ENCODE measurements at places on chromosomes 11 and 22.

DNA sequence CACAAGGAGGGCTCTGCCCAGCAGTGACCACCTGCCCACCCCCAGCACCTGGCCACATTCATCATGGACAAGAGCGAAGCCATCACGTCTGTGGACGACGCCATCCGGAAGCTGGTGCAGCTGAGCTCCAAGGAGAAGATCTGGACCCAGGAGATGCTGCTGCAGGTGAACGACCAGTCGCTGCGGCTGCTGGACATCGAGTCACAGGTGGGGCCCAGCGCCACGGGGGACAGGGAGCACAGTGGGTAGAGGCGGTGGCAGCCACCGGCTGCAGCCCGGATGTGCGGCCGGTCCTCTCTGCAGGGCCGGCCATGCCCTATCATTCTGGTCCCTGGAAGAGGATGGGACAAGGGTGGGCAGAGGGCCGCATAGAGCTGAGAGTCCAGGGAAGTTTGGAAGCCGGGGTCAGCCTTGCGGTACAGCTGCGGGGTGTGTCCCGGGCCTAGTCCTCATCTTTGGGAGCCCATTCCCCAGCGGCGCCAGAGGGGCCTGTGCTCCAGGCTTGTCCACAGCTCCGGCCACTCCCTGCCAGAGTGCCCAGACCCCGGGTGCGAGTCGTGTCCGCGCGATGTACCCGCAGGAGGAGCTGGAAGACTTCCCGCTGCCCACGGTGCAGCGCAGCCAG is 14.1 kb downstream of the EPS8L2 start:
- no peak for DNase-seq

DNA sequence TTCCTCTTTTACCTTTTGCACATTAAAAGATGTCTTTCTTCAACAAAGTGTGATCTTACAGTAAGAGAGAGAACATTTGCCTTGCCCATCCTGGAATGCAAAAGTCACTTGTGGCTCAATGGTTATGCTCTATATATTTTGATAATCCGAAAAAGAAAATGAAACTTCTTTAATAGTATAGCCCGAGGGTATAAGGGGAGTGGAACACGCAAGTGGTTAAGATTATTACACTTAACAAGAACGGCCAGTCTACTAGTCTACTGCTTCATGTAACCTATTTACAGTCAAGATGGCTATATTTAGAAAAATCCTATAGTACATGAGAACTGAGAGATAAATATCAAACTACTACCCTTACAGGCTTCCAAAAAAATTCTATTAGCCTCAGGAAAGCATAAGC is 86.1 kb downstream of the CADM1 start:
- no peak for DNase-seq

- DNase-seq = no peak
Measured at GRCh38 chr11:68140496-68141245, 19.5 kb upstream of the CHKA start.

DNA sequence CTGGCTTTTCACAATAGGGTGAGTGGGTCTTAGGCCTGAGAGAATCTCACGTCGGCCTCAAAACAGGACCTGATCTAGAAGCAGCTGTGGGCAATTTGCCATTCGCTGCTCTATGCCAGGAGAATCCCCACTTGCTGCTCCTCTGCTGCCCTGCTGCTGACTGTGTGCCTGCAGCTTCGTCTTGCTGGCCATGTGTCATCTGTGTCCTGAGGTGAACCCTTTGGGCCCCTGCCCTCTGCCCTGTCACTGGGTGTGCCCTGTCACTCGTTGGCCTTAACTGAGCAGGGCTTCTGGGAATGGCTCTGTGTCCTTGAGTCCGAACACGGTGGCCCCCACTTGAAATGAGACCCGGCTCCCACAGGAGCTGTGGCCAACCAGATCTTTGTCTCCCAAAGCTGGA is 6.2 kb downstream of the NAA40 start:
- DNase-seq = no peak

DNA sequence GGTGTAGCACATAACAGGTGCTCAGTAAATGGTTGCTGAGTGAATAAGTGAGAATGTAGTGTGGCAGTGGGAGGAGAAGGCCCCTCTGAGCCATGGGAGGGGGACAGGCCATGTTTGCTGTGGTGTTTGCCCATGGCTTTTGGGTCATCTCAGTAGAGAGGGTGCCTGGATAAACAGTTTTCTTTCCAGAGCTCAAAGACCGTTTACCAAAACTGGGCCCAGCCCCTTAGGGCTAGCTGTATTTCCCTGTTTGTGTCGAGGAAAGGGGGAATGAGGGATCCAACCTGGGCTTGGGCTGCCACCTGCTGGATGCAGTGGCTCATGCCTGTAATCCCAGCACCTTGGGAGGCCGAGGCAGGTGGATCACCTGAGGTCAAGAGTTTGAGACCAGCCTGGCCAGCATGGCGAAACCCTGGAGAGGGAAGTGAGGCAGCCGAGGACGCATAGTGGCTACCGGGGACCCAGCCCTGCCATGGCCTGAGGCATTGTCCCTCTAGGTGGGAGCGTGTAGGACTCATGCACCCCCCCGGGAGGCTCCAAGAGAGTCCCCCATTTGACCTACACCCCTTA is 8.7 kb upstream of the LTO1 start:
- DNase-seq = peak; percentile 58

- no peak for DNase-seq
Measured at GRCh38 chr11:70610566-70611565, 212.5 kb downstream of the CTTN start.

GRCh38 chr11:83092488-83093384 is 21.0 kb upstream of the RAB30 start:
- DNase-seq = peak; percentile 100

DNA sequence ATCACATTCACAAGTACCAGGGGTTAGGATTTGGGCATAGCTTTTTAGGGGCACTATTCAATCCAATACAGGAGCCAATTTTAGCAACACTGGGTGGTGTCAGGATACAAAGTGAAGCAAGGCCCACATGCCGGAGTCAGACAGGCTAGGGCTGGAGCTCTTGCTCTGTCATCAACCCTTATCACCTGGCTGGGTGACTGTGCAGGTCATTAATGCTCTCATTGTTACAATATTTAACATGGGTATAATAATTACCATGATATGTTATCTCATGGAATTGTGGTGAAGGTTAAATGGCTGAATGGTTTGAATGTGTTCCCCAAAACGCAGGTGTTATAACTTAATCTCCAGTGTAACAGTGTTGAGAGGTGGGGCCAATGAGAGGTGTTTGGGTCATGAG is 143.3 kb upstream of the THY1 start:
- no peak for DNase-seq

DNA sequence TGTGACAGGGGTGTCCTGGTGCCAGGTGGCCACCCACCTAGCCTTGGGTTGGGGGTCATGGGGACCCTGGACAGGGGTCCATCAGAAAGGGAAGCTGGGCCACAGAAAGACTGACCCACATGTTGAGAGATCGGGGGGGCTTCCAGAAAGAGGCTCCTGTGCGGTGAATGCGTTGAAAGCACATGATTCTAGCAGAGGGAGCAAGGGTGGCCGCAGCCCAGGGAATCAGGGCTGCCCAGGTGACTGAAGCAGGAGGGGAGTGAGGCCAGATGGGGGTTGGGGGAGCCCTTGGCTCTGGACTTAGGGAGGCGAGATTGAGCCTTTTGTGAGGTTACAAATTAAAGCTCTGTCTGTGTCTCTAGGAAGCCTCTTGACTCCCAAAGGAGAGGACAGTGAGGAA is 80.7 kb downstream of the MORC2 start:
- no peak for DNase-seq

- peak; percentile 15 for DNase-seq
Measured at GRCh38 chr11:31814176-31814868, 3.2 kb upstream of the PAX6 start.

DNA sequence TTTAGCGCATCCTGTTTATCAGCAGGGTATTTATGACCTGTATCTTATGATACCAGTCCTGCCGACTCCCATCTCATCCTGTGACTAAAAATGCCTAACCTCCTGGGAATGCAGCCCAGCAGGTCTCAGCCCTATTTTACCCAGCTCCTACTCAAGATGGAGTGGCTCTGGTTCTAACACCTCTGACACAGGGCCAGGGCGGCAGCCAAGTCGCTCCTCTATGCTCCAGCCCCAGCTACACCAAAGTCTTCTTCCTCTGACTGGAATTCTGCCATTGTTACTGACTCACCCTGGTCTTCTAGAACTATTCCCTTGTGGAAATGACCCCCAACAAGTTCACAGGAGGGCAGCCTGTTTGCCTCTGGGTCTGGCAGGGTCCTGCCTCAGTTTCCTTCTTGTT is 7.9 kb upstream of the C1QTNF6 start:
- no peak for DNase-seq

DNA sequence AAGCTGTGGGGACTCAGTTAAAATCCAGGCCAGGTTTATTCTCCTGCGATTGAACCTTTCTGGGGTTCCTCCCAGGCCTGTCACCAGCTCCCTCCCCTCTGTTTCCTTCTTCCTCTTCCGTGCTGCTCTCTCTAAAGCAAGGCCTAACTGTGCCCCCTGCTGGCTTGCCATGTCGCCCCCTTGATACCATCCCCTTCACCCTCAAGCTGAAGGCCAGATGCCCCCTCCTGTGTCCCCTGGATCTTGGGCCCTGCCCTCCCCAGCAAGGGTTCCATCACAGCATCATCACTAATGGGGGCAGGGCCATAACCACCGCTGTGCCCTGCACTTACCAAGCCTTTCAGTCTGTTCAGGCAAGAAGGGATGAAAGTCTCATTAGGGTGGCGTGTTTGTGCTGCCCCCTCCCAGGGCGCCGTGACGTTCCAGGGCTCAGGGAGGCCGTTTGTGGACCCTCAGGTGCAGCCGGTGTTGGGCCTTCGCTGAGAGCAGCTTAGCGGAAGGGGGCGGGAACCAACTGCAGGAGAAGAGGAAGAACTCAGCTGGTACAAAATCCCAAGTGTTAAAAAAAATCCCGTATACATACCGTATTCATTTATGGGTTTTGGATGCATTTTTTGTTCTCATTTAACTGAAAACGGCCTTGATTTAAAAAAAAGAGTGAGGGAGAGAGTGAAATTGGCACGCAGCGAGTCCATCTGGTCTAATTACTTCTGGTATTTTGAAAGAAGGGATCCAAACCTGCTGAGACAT is 69.9 kb downstream of the MPPED1 start:
- peak; percentile 21 for DNase-seq

DNA sequence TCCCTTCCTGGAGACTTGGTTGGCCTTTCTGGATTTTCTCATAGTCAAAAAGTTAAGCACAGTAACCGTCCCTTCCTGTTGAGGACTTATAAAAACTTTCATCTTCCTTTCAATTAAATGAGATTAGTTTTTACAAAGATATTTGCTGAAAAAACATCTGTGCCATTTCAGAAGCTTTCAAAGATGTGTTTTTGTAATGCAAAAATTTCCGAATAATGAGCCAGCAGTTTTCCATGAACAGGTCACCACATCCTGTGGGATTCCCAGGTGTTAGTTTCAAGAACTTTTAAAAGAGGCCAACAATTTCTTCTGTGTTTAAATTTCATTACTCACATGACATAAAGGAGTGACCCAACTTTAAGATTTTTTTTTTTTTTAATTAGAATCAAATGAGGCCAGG is 18.0 kb downstream of the NUP50 start:
- no peak for DNase-seq

- peak; percentile 36 for DNase-seq
Measured at GRCh38 chr22:39928536-39929520, 27.9 kb downstream of the GRAP2 start.

- DNase-seq = no peak
Measured at GRCh38 chr22:38618258-38618657, 37.9 kb downstream of the FAM227A start.

DNA sequence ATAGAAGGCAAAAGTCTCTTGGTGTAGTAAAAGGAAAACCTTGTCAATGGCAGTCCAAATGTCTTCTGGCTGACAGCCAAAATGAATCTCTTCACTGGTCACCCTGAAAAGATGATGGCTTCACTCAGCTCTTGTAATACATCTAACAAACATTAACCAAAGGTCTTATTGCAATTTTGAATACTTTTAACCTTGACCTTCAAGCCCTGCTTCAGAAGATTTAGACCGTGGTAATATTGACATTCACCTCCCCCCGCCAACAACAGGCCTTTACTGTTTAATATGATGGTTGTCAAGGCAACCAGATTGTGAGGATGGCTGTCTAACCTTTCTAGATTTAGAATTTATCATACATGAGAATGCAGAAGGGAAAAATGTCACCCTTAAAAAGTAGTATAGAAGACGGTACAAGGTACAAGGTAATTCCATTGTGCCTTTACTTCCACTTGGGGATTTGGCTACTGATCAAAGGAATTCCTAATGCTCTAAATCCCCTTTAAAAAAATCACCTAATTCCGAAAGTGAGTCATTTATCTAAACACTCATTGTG is 342.3 kb downstream of the LARGE1 start:
- DNase-seq = peak; percentile 71

GRCh38 chr11:31875866-31876560 is 64.9 kb upstream of the PAX6 start:
- DNase-seq = no peak

GRCh38 chr11:45213316-45213665 is 66.9 kb downstream of the PRDM11 start:
- DNase-seq = no peak

DNA sequence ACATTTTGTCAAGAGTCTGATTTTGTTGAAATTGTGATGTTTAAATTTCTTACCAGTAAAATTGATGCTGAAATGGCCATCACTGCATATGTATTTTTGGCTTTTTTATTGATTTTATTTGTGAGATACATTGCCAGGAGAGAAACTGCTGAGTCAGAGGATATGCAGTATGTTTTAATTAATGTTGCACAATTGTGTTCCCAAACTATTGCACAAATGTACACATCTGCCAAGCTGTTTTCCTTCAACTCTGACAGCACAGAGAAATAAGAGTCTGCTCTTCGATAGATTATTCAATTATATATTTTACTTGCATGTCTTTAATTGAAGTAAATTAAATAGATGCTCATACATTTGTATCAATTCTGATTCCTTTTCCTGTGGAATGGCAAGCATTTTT is 640.2 kb upstream of the LUZP2 start:
- DNase-seq = no peak

DNA sequence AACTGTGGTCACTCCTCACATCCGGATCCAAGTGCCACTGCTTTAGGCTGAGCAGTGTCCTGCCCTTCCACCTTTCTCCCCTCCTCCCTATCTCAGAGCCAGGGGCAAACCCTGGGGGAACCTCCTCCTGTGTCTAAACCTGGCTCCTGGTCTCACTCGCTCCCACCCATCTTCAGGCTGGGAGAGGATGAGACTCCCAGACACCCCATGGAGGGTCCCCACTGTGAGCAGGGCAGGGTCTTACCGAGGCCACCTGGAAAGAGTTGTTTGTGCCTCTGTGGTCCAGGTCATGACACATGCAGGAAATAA is 93.6 kb downstream of the PDE2A start:
- DNase-seq = no peak

GRCh38 chr11:121892863-121893262 is 223.2 kb downstream of the BLID start:
- no peak for DNase-seq

DNA sequence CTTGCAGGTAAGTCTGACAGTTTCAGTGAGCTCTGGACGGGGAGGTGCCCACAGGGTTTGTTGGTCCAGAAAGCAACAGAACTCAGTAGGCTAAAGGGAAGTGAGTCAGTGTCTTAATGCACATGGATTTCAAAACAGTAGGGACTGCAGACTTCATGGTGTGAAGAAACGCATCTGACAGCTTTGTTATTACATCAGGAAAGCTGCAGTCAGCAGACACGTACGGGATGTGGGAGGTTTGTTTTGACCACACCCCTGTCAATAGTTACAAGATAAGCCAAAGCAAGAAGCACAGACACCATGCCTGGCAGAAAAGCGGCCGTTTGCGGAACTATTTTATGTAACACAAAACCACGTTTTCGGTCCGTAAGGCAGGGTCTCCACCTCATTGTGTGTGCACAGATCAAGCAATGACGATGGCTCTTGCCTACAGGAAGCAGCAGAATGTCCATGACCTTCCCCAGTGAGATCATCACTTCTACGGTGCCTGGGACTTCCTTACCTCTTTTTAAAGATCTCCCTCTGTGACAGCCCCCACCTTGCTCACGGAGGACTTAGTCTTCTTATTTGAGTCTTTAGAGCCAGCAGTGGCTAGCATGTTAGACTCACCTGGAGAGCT is 58.2 kb upstream of the FTH1 start:
- DNase-seq = no peak
